ENCODE measurements at places on chromosomes 12 and 14.

DNA sequence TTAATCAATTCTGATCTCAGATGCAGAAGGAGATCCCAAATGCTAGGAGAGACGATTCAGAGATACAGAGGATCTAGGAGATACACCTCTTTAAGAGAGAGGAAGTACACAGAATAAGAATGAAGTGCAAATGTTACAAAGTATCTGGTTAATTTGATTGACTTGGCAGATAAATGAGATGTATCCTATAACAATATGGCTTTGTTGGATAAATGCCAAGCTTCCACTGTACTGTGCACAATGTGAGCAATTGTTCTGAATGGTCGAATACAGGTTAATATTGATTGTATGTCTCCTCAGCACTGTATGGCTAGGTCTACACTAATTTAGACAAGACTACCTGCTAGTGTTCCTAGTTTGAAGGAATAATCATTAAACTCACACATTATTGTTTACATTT lies 119.6 kb upstream of the PTPRB start:
- DNase-seq, result no peak

GRCh38 chr12:27462151-27462694 lies 15.7 kb downstream of the SMCO2 start:
- DNase-seq, result no peak

GRCh38 chr12:26493656-26494055 lies 298.3 kb downstream of the SSPN start:
- no peak for DNase-seq

GRCh38 chr12:75269209-75269608 lies 59.6 kb upstream of the KCNC2 start:
- no peak for DNase-seq

- DNase-seq, result peak; percentile 17
Measured at GRCh38 chr14:106442857-106443256, 916.5 kb downstream of the TMEM121 start.

- no peak for DNase-seq
Measured at GRCh38 chr14:55645145-55645544, 65.1 kb downstream of the KTN1 start.

DNA sequence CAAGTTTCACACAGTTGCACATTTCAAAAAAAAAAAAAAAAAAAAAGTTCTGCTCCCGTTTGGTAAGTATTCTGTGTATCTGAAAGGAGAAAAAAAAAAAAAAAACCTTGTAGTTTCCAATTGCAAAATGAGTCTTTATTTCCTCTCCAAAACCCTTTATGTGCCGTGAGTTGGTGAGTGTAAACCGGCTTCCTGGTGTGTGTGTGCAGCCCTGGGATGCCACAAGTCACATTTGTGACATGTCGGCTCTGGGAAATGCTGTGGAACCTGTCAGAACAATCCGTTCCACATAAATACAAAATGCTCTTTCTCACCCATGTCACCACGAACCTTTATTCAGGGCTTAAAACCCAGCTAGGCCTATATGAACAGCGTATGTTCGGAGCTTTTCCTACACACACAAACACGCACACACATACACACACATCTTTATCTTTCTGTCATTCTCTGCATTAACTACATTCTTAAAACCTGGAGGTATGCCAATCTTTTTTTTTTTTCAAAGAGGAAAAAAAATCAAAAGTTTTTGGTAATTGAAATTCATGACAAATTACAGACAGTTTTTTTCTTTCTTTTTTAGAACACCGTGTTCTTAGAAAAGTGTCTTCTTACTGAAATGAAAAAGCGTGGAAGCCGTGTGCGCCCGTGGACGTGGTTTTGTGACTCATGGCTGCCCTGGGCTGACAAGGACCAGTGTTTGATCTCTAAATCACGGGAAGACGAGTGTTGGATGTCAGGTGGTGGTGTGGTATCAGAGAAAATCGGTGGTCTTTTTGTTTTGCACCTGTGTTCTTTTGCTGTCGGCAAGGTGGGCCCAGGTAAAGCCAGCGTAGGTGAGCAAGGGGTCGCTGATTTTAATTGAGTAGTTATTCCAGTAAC lies 612.0 kb downstream of the VRK1 start:
- peak; percentile 60 for DNase-seq

DNA sequence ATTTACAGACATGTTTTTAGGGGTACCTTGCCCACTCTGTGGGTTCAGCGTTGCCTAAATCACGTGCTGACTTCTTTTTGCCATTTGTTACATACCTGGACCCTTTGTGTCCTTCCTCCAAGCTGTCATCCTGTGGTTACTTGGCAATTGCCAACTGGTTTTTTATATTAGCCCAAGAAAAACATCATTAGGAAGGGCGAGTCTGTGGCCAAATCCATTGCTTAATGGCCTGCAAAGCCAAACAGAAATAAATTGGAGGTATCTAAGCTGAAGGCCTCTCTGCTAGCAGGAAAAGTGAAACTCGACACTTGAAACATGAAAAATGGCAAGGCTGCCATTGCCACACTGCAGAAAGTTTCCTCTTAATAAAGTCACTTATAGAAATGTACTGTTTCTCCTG lies 190.4 kb downstream of the NUAK1 start:
- no peak for DNase-seq

DNA sequence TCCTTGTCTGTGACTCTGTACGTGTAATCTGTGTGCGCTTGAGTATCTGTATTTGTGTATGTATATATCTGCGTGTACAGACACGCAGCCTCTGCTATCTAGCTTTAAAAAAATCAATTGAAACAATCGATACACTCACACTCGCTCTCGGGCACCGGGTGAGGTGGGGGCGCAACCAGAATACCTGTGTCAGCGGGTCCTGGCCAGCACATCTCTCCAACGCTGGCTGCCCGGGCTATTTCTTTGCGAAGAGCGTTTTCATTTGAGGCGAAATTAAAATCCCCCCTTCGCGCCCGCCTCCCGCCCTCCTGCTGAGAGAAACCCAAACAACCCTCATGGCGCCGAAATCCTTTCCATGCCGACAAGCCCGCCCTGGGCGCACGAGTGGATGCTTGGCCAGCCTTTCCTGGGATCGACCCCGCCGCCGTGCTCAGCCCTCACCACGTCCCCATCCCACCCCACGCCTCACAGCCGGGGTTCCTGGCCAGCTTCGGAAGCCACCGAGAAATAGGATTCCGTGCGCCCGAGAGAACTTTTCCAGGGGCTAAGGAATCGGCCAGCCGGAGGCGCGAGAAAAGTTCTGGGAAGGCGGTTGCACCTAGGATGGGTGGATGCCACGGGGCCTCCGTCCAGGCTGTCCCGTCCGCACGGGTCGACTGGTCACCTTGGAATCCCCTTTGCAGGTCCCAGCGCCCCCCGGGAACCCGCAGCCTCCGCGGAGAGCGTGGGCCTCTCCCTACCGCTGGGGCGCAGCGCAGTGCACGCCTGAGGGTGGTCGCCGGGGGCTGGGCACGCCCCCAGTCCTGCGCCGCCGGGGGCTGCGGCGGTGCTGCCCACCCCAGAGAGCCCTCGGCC lies 1.0 kb downstream of the ZDHHC22 start:
- no peak for DNase-seq

GRCh38 chr14:61780125-61780524 lies 17.9 kb downstream of the SNAPC1 start:
- DNase-seq, result peak; percentile 12

DNA sequence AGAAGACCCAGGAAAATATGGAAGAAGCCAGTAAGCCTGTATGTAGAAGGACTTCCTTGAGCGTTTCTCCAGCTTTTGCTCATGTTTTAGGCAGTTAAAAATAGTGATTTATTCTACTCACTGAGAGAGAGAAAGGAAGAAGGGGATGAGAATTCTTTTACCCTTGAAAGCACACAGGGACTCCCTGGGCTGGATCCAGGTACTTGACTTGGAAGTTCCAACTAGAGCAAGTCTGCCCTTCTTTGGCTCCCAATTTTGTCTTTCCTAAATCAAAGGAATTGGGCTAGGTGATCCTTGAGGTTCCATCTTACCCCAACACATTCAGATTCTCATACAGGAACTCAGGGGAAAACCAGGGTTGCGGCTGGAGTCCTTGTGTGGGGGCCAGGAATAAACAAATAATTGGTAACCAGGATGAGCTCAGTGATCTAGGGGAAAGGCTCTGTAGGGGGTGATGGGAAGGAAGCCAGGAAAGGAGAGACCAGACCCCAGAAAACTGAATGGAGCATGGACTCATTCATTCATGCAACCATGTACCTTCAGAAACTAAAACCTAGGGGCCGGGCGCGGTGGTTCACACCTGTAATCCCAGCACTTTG lies 11.5 kb upstream of the ITGA5 start:
- no peak for DNase-seq

GRCh38 chr12:31890295-31891285 lies 68.6 kb upstream of the RESF1 start:
- DNase-seq, result peak; percentile 64

GRCh38 chr14:98909251-98909944 lies 362.6 kb downstream of the BCL11B start:
- DNase-seq, result no peak

- no peak for DNase-seq
Measured at GRCh38 chr12:104833756-104834155, 124.3 kb downstream of the SLC41A2 start.

Measured in CD4-positive, alpha-beta T cell treated with Interleukin-2 at 100 ng/mL for 4 hours (primary cell).